ENCODE measurements at places on chromosomes 7 and 10. TPM values are rescaled to one million over a fixed set of nuclear protein-coding genes. Genes with fewer than 3 reads are reported as not detected.

Gene ACSL5
- total RNA-seq = 0.64 TPM

Gene NOLC1
- total RNA-seq = 43.2 TPM

Gene RAB19
- 5.1 TPM for total RNA-seq

Gene AIFM2
- total RNA-seq = 1.7 TPM

Gene GPER1
- total RNA-seq = 0.72 TPM

- H3K27me3 ChIP-seq = peaks cover 10% of the 10 kb centered on the region
- no peak overlapping the region for H3K27ac ChIP-seq
- no peak for DNase-seq
- H3K4me1 ChIP-seq = no peaks in the 10 kb centered on the region
These were observed 7.4 kb downstream of the ELFN1 start for GRCh38 chr7:1677206-1678080.

DNA sequence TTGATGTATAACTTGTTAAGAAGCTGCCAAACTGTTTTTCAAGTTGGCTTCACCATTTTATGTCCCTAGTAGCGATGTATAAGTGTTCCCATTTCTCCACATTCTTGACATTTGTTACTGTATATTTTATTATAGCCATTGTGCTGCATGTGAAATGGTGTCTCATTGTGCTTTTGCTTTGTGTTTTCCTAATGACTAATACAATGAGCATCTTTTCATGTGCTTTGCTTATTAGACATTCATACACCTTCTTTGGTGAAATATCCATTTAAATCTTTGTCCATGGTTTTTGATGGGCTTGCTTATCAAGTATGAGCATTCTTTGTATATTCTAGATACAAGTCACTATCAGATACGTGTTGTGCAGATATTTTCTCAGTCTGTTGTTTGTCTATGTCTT lies 203.0 kb downstream of the CCSER2 start:
- peaks cover 4% of the 10 kb centered on the region for H3K27me3 ChIP-seq
- no peak overlapping the region for H3K4me3 ChIP-seq
- peaks cover 7% of the 10 kb centered on the region for H3K36me3 ChIP-seq
- peaks cover 13% of the 10 kb centered on the region for H3K4me1 ChIP-seq
- no peak for DNase-seq

GRCh38 chr7:18429547-18429946 lies 66.0 kb upstream of the HDAC9 start:
- H3K36me3 ChIP-seq = no peaks in the 10 kb centered on the region
- H3K4me3 ChIP-seq = no peak overlapping the region
- H3K27me3 ChIP-seq = no peaks in the 10 kb centered on the region
- H3K27ac ChIP-seq = no peak overlapping the region
- DNase-seq = no peak

- peaks cover 26% of the 10 kb centered on the region for H3K4me1 ChIP-seq
- no peak overlapping the region for H3K27ac ChIP-seq
- no peak for DNase-seq
- no peaks in the 10 kb centered on the region for H3K27me3 ChIP-seq
- peaks cover 3% of the 10 kb centered on the region for H3K36me3 ChIP-seq
These were observed 26.1 kb upstream of the MRC1 start for GRCh38 chr10:17782921-17783665.

GRCh38 chr10:28679581-28680357 lies 2.4 kb downstream of the BAMBI start:
- H3K27ac ChIP-seq = peak overlapping the region; percentile 70
- H3K27me3 ChIP-seq = peaks cover 6% of the 10 kb centered on the region
- peak; percentile 31 for DNase-seq
- H3K4me1 ChIP-seq = peaks cover 36% of the 10 kb centered on the region

Measured in endothelial cell (in vitro differentiated cells).